ENCODE measurements at places on chromosomes 12 and 14.

GRCh38 chr14:99272899-99273765, 1.1 kb upstream of the BCL11B start:
- no peak for DNase-seq

DNA sequence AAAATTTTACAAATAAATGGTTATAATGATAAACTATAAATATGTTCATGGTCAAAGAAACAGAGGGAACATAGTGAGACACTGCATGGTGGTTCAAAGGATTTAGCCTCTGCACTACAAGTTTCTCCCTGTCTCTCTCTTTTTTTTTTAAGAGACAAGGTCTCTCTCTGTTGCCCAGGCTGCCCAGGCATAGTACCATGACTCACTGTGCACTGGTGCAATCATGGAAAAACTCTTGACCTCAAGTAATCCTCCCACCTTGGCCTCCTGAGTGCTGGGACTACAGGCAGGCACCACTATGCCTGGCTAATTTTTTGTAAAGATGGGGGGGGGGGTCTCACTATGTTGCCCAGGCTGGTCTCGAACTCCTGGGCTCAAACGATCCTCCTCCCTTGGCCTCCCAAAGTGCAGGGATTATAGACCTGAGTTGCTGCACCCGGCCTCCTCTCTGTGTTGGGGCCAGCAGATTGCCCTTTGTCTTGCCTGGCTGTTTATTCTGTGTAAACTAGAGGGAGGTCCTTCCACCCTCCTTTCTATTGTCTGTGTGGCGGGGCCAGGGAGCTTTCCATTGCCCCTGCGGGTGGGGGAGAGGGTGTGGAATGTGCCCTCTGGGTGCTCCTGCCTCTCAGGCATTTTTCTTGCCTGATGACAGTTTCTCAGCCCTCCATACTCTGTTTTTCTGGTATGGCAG, 22.1 kb downstream of the MTHFD1 start:
- no peak for DNase-seq

DNA sequence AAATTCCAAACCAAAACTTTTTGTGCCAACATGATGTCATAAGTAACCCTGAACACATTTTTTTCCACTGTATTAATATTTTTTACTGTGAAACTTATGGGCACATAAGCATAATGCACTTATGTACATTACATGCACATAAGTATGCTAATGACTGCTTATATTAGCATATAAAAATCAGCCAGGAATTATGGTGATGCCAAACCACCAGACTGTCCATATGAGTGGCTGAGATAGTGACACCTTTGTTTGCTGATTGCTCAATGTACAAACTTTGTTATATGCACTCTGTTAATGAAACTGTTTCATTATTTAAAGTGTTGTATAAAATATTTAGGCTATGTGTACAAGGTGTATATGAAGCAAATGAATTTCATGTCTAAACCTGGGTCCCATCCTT, 32.3 kb downstream of the USP44 start:
- no peak for DNase-seq

GRCh38 chr14:92959761-92960680, 37.1 kb downstream of the CHGA start:
- DNase-seq, result no peak

- DNase-seq, result no peak
These were observed 22.3 kb downstream of the NGB start for GRCh38 chr14:77248666-77249065.

- no peak for DNase-seq
These were observed 46.7 kb downstream of the PROX2 start for GRCh38 chr14:74829251-74829650.

DNA sequence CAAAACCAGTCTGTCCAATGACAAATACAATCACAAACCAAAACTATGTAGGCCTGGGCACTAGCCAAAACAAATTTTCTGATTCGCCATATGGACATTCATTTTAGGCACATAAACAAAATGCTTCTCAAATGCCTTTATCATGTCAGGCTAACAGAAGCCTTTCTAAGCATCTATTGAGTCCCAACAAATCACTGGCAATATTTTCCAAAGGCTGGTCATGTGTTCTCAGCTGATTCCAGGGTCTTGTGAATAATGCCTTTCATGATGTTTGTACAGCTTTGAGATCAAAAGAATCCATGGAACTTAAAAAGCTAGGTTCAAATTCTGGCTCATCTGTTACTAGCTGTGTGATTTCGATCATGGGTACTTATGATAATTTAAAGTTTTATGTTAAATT, 16.1 kb downstream of the FSCB start:
- no peak for DNase-seq

DNA sequence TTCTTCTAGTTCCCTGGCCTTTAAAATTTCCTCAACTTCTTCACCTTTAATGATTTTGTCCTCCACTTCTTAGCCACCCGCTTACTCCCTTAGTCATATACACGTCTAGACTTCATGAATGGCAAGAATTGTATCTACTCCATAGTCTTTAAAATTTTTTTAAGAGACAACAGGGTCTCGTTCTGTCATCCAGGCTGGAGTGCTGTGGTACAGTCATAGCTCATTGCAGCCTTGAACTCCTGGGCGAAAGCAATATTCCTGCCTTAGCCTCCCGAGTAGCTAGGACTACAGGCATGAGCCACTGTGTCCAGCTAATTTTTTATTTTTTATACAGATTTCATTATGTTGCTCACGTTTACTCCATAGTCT, 47.9 kb downstream of the BBS10 start:
- no peak for DNase-seq

All from AG04449 (cell line).